Neural cell (in vitro differentiated cells): ENCODE measurements at places on chromosomes 12 and 14. TPM values are rescaled to one million over a fixed set of nuclear protein-coding genes. Genes with fewer than 3 reads are reported as not detected.

DHRS7 gene
- 86.5 and 89.6 TPM in 2 replicates for polyA plus RNA-seq

PCNX4 gene
- 117 TPM in 2 replicates for polyA plus RNA-seq

MANSC1 gene
- polyA plus RNA-seq, result 1.3 and 2.6 TPM in 2 replicates

PLA2G1B gene
- polyA plus RNA-seq, result not detected in 2 replicates

TESPA1 gene
- not detected in 2 replicates for polyA plus RNA-seq

NXPH4 gene
- 0.53 TPM in 1 of 2 replicates, not detected in the other for polyA plus RNA-seq

C12orf56 gene
- 0.06 TPM in 1 of 2 replicates, not detected in the other for polyA plus RNA-seq

DBX2 gene
- 0.07 and 0.22 TPM in 2 replicates for polyA plus RNA-seq

TRIM9 gene
- 15.9 and 18.9 TPM in 2 replicates for polyA plus RNA-seq

PMCH gene
- polyA plus RNA-seq, result not detected in 2 replicates

KRT72 gene
- polyA plus RNA-seq, result not detected in 2 replicates
